GM12878 (cell line): ENCODE measurements at places on chromosomes 11 and 22.

DNA sequence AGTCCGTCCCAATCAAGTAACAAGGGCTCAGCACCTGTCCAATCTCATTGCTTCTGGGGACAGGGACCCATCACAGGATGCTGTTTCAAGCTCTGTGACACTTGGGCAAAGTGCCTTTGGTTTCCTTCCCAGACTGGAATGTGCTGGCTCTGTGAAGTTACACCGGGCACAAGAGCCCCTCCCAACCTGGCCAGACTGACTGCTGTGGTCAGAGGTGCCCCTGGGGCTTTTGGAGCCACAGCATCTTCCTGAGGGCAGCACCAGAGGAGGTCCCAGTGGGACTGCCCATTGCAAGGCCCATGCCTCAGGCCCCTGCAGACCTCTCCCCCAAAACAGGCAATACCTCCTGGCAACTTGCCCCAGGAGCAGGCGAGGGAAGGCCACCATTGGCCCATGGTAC, 155.2 kb upstream of the GRK3 start:
- DNase-seq: no peak

GRCh38 chr22:36901411-36902142, 11.9 kb upstream of the CSF2RB start:
- peak; percentile 90 for DNase-seq

GRCh38 chr22:49019737-49020713, 807.6 kb downstream of the BRD1 start:
- no peak for DNase-seq

- DNase-seq: no peak
Observed at GRCh38 chr11:73761403-73761945, 600 bp upstream of the RAB6A start.

- no peak for DNase-seq
Observed at GRCh38 chr22:26669060-26669481, 11.7 kb downstream of the MIAT start.
